ENCODE measurements at places on chromosomes 5 and 9.

- DNase-seq: no peak
Measured at GRCh38 chr9:117672369-117672768, 31.8 kb upstream of the TLR4 start.

DNA sequence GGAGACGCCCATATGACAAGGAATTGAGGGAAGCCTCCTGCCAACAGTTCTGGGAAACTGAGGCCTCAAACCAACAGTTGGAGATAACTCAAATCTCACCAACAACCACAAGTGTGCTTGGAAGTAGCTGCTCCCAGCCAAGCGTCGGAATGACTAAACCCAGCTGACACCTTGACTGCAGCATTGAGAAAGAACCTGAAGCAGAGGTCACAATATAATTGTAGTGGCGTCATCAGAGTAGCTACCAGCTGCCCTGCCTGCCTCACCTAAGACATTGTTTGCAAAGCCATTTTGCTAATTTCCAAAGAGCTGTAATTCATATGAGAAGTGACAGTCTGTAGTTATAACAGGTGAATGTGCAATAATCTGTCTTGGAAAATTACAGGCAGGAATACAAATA, 40.8 kb upstream of the ANKRD31 start:
- DNase-seq: no peak

DNA sequence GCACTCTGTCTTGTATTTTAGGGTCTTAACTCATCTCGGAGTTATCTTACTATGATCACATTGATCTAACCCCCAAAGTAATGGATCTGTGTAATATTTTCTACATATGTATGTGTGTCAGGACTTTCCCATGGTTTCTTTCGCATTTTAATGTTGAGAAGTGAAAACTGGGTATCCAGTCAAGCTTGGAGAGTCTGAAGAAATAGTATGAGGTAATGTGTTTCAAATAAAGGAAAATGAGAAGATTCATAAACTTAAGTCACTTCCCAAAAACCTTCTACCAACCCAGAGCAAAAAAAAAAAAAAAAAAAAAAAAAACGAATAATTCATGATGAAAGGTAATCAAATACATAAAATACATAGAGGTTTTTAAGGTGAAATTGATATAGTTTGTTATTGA, 187.8 kb upstream of the VCAN start:
- DNase-seq: no peak

- peak; percentile 8 for DNase-seq
Measured at GRCh38 chr5:90802474-90803317, 244.1 kb downstream of the ADGRV1 start.

GRCh38 chr5:109566361-109566760, 123.4 kb upstream of the MAN2A1 start:
- no peak for DNase-seq

GRCh38 chr5:14443671-14444093, 137.9 kb upstream of the OTULINL start:
- peak; percentile 19 for DNase-seq

DNA sequence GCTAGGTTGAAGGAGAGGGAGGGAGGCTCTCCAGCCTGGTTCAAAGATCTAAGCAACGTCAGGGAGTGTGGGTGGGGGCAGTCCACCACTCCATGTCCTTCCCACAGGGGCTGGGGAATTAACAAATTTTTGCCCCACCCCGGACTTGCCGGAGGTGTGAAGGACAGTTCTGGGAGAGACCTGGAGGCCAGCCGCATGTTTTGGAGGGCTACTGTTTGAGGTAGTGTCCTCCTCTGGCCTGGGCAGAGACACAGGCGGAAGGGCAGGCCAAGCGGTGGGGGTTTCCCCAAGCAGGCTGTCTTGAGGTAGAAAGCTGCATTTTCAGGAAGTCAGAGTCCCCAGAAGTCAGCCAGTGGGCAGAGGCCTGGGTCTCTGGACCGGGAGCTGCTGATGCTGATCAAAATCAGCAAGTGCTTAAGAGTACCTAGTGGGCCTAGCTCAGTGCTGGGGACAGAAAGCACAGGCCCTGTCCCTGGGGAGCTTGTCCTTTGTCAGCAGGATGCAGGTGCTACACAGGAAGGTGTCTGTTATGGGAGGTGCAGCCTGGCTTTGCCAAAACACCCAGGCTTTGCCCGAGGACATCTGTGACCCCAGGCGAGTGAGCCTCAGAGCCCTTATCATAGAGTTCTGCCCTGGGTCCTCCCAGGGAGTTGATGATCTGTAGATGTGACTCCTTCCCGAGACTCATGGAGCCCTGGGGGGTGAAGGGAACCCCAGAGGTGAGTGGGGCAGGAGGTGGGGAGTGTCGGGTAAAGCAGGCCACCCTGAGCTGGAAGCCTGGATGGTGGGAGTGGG, 18.5 kb downstream of the JADE2 start:
- DNase-seq: no peak

DNA sequence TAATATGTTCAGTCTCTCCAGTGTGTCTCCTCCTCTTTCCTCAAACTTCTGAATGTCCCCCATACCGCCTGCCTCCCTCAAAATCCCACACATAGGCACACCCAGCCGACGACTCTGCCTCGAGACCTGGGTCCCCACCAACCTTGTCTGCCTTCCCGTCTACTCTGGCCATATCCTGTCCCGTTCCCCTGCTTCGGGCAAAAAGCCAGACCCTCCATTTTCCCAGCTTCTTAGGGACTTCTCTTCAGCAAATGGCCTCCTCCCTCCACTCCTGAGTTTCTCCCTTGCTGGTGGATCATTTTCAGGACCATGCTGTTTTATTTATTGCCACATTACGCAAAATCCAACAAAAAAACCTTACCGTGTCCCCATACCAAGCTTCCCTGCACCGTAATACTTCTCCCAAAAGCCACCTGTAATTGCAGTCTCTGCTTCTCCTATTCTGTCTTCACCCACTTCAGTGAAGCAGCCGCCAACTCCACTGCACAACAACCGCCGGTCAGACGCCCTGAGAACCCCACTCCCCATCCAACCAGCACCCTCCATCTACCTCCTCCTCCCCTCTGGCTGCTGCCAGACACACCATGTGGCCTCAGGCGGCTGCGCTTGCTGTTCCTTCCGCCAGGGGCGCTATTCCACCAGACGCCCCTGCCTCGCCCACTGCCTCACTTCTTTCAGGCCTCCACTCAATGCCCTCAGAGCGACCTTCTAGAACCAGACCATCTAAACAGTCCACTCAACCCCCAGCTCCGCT, 117.0 kb downstream of the TRPM6 start:
- no peak for DNase-seq

- DNase-seq: no peak
Measured at GRCh38 chr5:96426831-96427230, 6.2 kb downstream of the PCSK1 start.

DNA sequence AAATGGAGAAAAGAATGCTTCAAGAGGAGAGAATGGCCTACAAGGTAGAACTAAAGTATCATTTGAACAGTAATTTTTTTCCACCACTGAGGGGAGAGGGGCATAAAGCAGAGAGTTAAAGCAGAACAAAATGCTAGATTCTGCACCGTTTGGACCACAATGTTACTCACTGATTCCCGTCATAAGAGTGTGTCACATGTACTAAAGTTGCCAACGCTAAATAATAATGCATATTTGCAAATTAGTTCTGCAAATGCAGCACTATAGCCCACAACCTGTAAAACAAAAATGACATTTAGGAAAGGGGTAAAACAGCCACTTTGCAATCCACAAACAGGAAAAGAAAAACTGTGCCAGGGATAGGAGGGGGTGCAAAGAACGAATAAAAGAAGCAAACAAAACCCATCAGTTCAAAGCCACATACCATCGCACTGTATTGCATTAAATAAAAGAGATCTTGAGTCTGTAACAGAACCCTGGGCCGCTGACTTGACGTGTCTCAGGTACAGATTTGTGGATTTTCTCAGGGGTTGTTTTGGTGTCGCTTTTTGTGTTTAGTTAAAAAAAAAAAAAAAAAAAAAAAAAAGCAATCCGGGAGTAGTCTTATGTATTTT, 7.7 kb upstream of the NFIB start:
- no peak for DNase-seq

DNA sequence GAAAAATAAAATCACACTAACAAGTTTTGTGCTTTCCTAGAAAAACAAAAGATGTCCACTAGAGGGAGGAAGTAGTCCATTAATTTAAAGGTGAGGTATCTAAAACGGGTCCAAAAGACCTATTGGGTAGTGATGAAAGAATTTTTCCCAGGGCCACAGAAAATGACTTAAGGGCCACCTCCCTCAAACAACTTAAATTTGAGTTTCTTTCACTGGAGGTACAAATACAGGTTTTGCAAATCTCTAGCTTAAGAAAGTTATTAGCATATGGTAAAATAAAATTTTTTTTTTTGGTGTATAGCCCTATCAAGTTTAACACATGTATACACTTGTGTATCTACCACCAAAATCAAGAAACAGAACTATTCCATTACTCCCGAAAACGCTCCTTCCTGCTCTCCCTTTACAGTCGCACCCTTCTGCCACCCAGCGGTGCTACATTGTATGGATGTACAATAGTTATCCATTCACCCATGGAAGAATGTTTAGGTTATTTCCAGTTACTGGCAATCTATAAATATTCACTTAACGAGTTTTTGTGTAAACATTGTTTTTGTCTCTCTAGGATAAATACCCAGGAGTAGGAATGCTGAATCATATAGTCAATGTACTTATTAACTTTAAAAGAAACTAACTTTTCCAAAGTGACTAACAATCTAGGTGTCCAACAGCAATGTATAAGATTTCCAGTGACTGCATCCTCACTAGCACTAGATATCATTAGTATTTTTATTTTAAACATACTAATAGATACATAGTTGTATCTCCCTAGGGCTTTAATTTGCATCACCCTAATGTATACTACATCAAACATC, 21.9 kb downstream of the DEPDC1B start:
- DNase-seq: no peak

- DNase-seq: no peak
Measured at GRCh38 chr9:69090140-69090750, 54.7 kb downstream of the FXN start.

GRCh38 chr5:100790170-100790665, 112.9 kb downstream of the ST8SIA4 start:
- no peak for DNase-seq

DNA sequence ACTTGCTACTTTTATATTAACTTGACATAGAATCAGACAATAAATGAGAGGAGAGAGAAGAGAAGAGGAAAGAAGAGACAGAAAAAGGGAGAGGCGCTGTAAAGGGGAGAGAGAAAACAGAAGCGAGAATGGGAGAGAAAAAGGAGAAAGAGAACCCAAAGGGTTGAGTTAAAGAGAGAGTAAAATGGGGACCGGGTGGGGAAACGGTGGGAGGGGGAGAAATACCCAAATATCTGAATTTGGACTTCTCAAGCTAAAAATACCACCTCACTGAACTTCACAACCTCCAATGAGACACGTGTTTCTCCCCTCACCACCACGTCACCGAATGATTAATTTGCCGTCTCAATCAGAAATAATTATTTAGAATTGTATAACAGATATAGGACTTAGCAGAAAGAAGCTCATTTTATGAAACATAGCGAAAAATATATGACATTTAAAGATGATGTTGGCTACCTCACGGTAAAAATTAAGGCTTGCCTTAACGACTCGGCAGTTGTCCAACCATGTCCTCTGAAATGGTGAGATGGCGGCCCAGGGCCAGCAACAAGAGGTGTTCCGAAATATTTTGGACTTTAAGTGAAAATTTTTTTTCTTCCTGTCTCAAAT, 204.1 kb downstream of the MEF2C start:
- DNase-seq: no peak

DNA sequence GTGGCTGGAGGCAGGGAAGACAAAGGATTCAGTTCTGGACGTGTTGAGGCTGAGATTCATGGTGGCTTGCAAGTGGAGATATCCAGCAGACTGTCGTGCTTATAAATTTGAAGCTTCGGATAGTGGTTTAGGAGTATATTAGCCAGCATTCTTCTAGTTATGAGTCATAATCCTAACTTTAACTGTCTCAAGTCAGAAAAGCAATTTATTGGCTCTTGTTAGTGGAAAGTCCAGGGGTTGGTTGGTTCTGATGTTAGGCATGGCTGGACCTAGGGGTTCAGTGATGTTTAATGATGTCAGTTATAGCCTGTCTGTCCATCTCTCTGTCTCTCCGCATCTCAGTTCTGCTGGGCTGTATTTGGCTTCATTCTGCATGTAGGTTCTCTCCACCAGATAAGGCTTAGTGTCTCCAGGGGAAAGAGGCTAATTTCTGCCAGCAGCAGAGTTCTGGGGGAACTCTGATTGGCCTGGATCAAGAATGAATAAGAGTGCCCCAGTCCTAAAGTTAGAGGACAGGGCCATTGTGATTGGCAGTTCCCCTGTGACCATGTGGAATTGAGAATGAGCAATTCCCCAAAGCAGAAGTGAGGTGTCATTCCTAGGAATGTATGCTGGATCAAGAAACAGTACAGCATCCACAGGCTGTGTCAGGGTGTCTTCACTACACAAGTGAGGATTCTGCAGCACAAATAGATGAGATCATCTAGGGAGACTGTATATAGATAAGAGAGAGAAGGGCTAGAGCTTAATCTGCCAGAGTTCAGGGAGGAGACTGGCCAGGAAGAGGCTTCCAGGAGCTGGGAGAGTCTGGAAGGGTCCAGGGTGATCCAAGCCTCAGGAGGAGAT, 72.9 kb upstream of the SHB start:
- peak; percentile 62 for DNase-seq

DNA sequence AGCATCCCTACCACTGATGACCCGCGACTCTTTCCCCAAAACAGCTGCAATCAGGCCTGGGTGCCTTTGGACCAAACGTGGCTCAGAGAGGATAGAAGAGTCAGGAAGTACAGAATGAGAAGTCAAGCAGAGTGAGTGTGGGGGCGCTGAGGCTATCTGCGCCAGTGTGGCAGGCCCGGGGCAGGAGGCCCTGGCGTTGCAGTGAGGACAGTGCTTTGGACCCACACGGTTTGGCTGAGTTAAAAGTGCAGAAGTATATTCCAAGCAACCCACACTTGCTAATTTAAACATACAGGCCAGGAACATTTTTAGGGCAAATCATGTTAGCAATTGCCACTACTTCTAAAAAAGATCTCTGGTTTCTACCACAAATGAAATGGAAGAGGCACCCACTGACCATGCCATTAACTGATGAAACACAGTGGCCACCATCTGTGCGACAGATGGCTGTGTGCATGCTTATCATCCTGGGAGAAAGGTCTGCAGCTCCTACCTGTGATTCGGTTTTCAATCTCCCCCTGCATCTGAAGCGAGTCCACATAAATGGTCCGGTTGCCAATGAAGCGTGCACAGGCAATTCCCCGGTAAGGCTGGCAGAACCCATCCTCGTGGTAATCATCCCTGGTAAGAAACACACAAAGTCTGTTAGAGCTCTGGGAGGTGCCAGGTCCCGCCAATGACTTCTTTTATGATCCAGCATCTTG, 213.0 kb downstream of the ROR2 start:
- no peak for DNase-seq

DNA sequence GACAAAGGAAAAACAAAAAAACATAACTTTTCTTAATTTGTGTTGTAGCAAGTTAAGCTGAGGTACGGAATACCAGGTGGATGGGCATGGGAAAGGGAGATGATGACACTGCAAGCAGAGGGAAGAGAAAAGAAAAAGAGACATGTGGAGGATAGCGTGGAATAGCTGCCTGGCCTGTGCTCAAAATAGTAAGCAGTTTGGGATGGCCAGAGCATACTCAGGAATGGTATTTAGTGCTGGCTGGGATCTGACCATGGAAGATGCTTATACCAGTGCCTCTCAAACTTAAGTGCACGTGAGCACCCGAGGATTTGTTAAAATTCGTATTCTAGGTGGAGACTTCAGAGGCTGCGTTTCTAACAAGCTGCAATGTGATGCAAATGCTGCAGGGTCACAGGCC, 41.3 kb downstream of the LNPEP start:
- DNase-seq: no peak

- no peak for DNase-seq
Measured at GRCh38 chr5:126830061-126830460, 53.1 kb downstream of the LMNB1 start.

- no peak for DNase-seq
Measured at GRCh38 chr9:90991953-90992352, 190.3 kb downstream of the SYK start.

- no peak for DNase-seq
Measured at GRCh38 chr5:53426878-53427277, 53.6 kb upstream of the FST start.
